ENCODE measurements at places on chromosomes 13 and 19.
A peak's percentile ranks its signal among the peaks of the same experiment; 100 is the strongest.

DNA sequence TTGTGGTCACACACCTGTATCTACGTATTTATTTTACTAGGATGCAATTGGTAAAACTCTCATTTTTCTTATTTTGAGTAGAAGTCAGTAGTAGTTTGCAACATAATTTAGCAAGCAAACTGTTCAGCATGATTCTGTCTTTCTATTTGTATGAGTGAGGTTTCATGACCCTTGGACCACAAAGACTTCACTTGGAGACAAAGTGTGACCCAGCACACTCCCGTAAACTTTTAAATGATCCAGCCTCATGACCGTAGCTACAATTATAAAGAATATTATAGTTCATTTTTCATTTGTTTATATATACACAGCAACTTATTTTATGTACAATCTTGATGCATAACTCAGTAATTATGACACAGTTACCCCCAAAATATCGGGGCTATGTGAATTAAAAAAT is 86.5 kb downstream of the ERCC5 start:
- H3K4me1 ChIP-seq, result no peaks in the 10 kb centered on the region
- no peak overlapping the region for H3K27ac ChIP-seq
- H3K4me3 ChIP-seq, result no peak overlapping the region
- no peaks in the 10 kb centered on the region for H3K36me3 ChIP-seq
- no peak for DNase-seq
- H3K27me3 ChIP-seq, result no peaks in the 10 kb centered on the region

DNA sequence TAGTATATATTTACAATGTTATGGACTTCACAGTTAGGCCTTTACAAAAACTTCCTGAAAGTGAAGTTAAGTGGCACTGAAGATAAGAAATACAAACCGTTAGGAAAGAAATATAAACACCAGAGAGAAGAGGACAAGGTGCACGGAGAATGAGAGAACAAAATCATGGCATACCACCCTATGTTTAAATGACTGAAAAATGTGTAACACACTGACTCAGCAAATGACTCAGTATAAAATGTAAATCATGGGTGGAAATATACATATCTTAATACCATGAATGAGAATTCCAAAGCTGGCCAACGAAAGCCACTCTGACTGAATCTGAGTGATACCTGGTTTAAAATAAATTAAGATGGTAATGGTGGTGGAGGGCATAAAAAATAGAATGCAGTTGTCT is 260.8 kb downstream of the DNAJC15 start:
- no peak for DNase-seq
- H3K36me3 ChIP-seq, result no peaks in the 10 kb centered on the region
- H3K4me1 ChIP-seq, result no peaks in the 10 kb centered on the region
- H3K27ac ChIP-seq, result no peak overlapping the region

DNA sequence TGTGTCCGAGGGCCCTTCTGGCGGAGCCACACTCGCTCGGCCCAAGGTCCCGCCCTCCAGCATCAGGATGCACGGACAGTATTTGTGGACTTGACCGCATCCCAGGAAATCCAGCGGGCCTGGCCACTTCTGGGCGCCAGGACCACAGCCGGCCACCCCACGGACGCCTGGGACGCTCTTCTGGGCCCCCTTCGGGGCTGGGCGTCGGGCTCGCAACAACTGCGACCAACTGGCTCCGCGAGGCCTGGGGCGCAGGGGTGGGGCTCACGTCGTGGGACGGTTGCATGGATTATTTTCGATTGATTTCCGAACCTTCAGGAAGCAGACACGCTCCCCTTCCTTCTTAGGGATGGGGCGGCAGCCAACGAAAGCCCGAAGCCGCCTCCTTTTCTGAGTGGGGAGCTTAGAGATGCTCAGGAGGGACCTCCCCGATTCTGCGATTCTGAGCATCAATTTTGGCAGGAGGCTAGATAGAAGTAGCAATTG is 521 bp upstream of the NUP58 start:
- peaks cover 19% of the 10 kb centered on the region for H3K27me3 ChIP-seq
- H3K36me3 ChIP-seq, result peaks cover 22% of the 10 kb centered on the region
- DNase-seq, result peak; percentile 51
- peaks cover 46% of the 10 kb centered on the region for H3K4me1 ChIP-seq

- peak overlapping the region; percentile 99 for H3K27ac ChIP-seq
- H3K4me1 ChIP-seq, result peaks cover 58% of the 10 kb centered on the region
- peaks cover 36% of the 10 kb centered on the region for H3K36me3 ChIP-seq
- H3K4me3 ChIP-seq, result peak overlapping the region; percentile 96
Measured at GRCh38 chr13:41017159-41017558, 2.0 kb downstream of the ELF1 start.

DNA sequence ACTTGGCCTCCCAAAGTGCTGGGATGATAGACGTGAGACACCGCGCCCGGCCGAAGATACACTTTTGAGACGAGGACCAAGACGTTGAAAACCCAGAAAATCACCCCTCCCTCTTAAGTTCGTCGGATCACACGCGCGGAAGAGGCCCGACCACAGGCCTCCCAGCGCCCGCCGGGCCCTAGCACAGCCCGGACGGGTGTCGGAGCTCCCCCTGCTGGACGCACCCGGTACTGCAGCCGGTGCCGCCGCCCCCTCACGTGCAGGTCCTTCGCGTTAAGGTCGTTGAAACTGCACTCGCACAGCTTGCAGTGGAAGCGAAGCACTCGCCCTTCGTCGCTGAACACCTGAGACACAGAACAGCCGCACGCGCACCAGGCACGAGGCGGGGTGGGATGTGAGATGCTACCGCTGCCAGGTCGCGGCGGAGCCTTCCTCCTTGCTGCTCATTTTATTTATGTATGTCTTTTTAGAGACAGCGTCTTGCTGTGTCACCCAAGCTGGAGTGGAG is 35.7 kb upstream of the MATK start:
- no peak overlapping the region for H3K4me3 ChIP-seq
- peak; percentile 93 for DNase-seq
- peaks cover 24% of the 10 kb centered on the region for H3K27me3 ChIP-seq
- H3K36me3 ChIP-seq, result no peaks in the 10 kb centered on the region
- H3K4me1 ChIP-seq, result peaks cover 23% of the 10 kb centered on the region

DNA sequence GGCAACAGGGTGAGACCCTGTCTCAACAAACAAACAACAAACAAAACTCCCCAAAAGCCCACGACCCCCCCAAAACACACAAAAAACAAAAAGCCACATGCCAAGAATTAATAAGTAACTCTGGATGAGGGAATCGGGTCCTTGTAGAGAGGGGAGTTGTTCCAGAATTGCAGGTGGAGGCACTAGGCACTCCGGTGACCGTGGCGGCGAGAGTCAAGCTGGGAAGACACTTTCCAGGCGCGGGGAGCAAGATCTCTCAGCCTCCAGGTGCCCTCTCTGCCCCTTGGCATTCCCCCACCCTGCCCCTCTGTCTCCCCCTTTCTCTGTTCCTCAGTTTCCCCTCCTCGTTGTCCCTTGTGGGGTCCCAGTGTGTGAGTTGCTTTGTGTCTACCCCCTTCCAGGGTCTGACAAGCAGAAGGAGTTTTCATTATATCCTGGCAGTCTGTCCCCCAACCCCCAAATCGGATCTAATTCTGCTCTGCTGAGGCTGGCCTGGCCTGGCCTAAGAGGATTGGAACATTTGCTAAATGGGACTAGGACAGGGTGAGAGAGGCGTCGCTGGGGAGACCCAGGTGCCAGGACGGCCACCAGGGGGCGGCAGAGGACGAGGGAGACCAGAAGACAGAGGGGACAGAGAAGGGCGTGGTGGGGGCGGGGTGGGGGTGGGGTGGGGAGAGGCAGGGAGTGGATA is 8.3 kb upstream of the CRX start:
- peaks cover 9% of the 10 kb centered on the region for H3K27me3 ChIP-seq
- no peak overlapping the region for H3K4me3 ChIP-seq
- no peaks in the 10 kb centered on the region for H3K36me3 ChIP-seq
- DNase-seq, result peak; percentile 85
- H3K27ac ChIP-seq, result no peak overlapping the region

DNA sequence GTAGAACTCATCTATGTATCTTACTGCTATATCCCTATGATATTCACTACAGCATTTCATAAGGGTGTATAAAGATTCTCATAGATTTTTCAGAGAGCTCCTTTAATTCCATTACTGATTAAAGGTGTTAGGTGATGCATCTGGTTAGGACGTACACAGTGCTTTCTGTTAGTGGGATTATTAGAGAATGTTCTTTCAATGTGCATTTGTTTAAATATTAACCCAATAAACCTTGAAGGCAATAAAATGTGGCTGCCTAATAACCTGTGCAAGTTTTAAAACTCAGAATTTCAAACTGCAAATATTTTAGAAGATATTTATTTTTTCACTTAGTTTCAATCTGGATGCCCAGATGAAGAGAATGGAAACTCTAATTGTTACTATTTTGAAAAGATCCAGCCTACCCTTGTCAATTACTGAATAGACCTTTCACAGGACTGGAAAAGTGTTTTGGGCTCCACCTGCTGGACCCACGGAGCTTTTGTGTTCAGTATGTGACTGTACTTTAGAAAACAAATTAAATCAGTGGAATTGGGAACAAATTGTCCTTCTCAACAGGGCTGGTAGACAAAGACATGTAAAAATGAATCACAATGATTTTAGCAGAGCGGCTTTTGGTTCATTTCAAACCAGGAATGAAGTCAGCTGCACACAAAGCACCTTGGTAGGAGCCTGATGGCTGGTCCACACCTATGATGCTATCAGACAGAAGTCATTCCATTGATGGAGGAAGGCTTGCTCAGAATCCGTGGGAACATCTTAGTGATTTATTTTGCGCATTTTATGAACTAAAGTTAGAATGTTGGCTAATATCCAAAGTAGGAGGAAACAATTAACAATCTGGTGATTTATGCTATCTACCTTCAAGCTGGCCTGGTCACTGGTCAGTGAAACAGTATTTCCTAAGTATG is 89.4 kb upstream of the RAP2A start:
- H3K27ac ChIP-seq, result no peak overlapping the region
- H3K27me3 ChIP-seq, result no peaks in the 10 kb centered on the region
- H3K36me3 ChIP-seq, result no peaks in the 10 kb centered on the region
- H3K4me1 ChIP-seq, result peaks cover 5% of the 10 kb centered on the region

DNA sequence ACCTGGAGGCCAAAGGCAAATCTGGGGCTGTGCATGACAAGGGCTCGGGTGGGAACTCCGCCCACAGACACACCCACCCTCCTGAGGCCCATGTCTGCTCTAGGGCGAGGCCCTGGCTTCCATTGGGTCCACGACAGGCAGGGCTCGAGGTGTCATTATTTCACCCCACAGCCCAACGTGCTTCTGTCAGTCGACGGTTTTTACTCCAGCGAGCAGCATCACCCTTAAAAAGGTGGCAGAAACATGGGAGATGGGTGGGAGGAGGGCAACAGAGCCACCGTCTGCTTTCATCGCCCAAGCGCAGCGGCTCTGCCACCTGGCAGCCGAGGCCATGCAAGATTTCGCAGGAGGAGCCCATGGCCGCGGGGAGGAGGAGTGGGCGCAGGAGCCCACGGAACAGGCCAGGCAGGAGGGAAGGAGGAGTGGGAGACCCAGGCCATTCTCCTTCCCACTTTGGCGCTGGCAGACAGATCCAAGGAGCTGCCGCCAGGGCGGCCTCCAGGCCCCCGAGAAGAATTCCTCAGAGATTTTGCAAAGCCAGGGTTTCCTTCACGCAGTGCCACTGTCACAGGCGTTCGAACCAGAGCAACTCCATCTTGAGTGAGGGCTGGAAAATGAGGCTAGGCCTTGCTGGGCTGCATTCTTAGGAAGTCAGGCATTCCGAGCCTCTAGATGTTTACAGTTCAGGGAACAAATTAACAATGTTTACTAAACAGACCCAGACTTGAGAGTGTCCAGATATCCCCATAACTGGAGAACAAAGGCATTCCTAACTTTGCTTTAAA is 49.3 kb upstream of the TUBGCP3 start:
- no peak overlapping the region for H3K27ac ChIP-seq
- DNase-seq, result no peak
- no peak overlapping the region for H3K4me3 ChIP-seq
- H3K36me3 ChIP-seq, result no peaks in the 10 kb centered on the region
- peaks cover 60% of the 10 kb centered on the region for H3K27me3 ChIP-seq

DNA sequence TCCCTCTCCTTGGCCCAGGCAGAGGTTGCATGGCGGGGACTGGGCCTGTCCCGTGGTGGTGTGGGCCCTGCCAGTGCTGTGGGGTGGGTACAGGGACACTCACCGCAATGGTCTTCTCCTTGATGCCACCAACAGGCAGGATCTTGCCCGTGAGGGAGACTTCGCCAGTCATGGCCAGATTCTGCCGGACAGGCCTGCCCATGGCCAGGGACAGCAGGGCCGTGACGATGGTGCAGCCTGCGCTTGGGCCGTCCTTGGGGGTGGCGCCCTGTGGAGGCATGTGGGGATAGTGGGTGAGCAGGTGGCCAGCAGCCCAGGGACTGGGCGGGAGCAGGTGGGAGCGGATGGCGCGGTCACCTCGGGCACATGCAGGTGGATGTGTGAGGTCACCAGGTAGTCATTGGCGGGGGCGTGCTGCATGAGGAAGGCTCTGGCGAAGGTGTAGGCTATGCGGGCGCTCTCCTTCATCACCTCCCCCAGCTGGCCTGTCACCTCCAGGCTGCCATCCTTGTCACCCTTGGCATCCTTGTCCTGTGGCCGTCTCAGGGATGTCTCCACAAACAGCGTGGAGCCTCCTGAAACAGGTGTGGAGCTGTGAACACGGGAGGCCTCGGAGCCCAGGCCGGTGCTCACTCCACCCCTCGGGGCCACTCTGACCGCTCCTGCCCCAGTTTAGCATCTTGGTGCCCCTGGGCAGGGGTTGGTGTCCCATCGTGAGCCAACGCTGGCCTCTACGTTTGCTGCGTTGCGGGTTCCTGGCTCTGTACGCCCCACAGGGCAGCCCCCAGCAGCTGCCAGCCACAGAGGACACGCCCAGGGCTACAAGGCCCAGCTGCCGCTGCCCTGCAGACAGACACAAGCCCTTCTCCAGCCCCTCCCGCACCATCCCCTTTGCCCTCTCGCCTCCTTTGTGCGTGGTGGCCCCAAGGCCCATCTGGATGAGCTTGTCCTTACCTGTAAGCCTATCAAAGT is 3.4 kb downstream of the RPL36 start:
- H3K4me1 ChIP-seq, result peaks cover 29% of the 10 kb centered on the region
- DNase-seq, result no peak
- H3K27ac ChIP-seq, result no peak overlapping the region
- H3K27me3 ChIP-seq, result peaks cover 8% of the 10 kb centered on the region
- no peak overlapping the region for H3K4me3 ChIP-seq

DNA sequence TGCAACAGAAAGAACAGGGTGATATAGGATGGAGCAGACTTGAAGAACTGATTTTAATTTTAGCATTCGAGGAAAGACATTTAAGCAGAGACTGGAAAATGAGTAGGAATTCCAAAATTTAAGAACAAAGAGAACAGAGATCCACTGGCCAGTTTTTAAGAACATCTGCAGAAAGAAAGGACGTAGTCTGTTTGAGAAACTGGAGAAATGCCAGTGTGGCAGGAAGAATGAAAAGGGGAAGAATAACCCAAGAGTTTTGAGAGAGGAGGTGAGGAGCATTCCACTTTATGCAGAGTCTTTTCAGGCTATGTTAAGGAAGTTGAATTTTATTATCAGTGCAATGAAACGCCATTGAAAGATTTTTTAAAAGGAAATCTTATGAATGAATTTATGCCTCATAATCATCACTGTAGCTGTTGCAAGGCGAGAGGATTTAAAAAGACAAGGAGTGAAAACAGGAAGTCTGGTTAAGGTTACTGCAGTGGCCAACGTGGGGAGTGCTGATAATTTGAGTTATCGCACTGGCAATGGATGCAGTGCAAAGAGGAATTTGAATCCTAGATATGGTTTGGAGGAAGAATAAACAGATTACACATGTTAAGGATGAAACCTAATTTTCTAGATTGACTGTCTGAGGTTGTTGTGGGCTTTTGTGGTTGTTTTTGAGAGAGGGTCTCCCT is 253.8 kb downstream of the DACH1 start:
- H3K27me3 ChIP-seq, result no peaks in the 10 kb centered on the region
- no peak overlapping the region for H3K27ac ChIP-seq
- DNase-seq, result no peak
- no peaks in the 10 kb centered on the region for H3K36me3 ChIP-seq
- no peak overlapping the region for H3K4me3 ChIP-seq
- peaks cover 2% of the 10 kb centered on the region for H3K4me1 ChIP-seq
